Naive thymus-derived CD8-positive, alpha-beta T cell (primary cell): ENCODE measurements at places on chromosomes 11 and 22. TPM values are rescaled to one million over a fixed set of nuclear protein-coding genes. Genes with fewer than 3 reads are reported as not detected.

- no peak for DNase-seq
These were observed 78.4 kb upstream of the ANO1 start for GRCh38 chr11:69999721-70000120.

Gene OR10G8
- not detected for total RNA-seq

GRCh38 chr22:42007922-42008321, 9.3 kb downstream of the WBP2NL start:
- no peak for DNase-seq

GRCh38 chr22:44542561-44543222, 44.7 kb upstream of the RTL6 start:
- no peak for DNase-seq

Gene LRFN4
- 1.3 TPM for total RNA-seq

- DNase-seq: no peak
These were observed 186.1 kb downstream of the DSCAML1 start for GRCh38 chr11:117610901-117611300.
